ENCODE measurements at places on chromosomes 5 and 9. TPM values are rescaled to one million over a fixed set of nuclear protein-coding genes. Genes with fewer than 3 reads are reported as not detected.

RUSC2 gene
- total RNA-seq: 1.9 TPM

SLC1A1 gene
- total RNA-seq: 0.13 TPM

TMOD1 gene
- total RNA-seq: 0.29 TPM

TAF11L5 gene
- total RNA-seq: not detected

BTNL3 gene
- total RNA-seq: not detected

TAF11L6 gene
- not detected for total RNA-seq

HSD17B3 gene
- not detected for total RNA-seq

MTAP gene
- total RNA-seq: 68.2 TPM

C1QTNF3 gene
- 3.0 TPM for total RNA-seq

STX17 gene
- total RNA-seq: 40.0 TPM

C5orf58 gene
- not detected for total RNA-seq

ANKRD31 gene
- 0.23 TPM for total RNA-seq

TMEM174 gene
- not detected for total RNA-seq

ADCY2 gene
- not detected for total RNA-seq

ZNF782 gene
- 3.9 TPM for total RNA-seq

C5orf63 gene
- 6.4 TPM for total RNA-seq

DNAJC18 gene
- total RNA-seq: 3.7 TPM

SHISAL2B gene
- total RNA-seq: not detected

SOHLH1 gene
- not detected for total RNA-seq

PPP3R2 gene
- not detected for total RNA-seq

PCDHGA4 gene
- total RNA-seq: not detected

TRPM3 gene
- total RNA-seq: not detected

FOXD4 gene
- not detected for total RNA-seq

AHRR gene
- total RNA-seq: 57.2 TPM

ZNF879 gene
- total RNA-seq: 4.7 TPM

KLF9 gene
- total RNA-seq: 9.6 TPM

LCN10 gene
- total RNA-seq: 1.8 TPM

GOLM1 gene
- total RNA-seq: 1.2 TPM

CDH9 gene
- not detected for total RNA-seq

N4BP3 gene
- total RNA-seq: 6.1 TPM

BRD8 gene
- total RNA-seq: 72.3 TPM

ANKRD34B gene
- total RNA-seq: not detected

PGM5 gene
- total RNA-seq: not detected

TAF11L10 gene
- not detected for total RNA-seq

EQTN gene
- not detected for total RNA-seq

PCDHGC5 gene
- not detected for total RNA-seq

SLC4A9 gene
- 0.16 TPM for total RNA-seq

PKN3 gene
- 7.6 TPM for total RNA-seq

Measured in activated CD8-positive, alpha-beta T cell treated with anti-CD3 and anti-CD28 coated beads, Interleukin-2, amount 10 ng/mL, durations not matched to agents 7 days and 5 days (primary cell).